ENCODE measurements at places on chromosomes 3 and 15. TPM values are rescaled to one million over a fixed set of nuclear protein-coding genes. Genes with fewer than 3 reads are reported as not detected.

DNA sequence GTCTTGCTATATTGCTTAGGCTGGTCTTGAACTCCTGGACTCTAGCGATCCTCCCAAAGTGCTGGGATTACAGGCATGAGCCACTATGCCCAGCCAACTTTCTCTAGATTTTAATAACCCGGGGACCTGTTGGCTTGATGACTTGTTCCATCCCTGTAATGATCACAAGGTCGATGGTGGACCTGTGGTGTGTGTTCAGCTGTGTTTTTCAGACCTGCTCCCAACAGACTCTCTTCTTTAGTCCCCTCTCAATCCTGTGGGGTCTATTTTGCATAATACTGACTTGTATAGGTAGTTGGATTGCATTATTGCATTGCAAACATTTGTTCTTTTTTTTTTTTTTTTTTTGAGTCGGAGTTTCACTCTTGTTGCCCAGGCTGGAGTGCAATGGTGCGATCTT lies 1.9 kb downstream of the MAP2K1 start:
- no peak for DNase-seq

GRCh38 chr15:84953726-84954125 lies 27.9 kb upstream of the PDE8A start:
- no peak for DNase-seq

MORC1 gene
- not detected for total RNA-seq

DNA sequence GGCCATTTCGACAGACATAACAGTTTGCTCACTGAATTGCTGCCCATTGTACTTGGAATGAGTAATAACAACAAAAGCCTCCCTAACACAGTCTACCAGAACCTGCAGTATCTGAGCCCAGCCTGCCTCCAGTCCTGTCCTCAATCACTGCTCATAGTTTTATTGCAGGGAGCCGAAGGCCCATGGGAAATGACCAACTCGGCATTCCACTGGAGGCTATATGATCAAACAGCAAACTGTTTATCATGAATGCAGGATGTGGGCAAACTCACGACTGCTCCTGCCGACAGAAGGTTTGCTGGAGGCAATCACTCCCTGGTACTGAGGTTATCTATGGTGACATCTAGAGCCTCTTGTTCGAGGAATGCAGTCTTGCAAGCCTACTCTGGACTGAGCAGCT lies 46.3 kb downstream of the LSM3 start:
- peak; percentile 51 for DNase-seq

DNA sequence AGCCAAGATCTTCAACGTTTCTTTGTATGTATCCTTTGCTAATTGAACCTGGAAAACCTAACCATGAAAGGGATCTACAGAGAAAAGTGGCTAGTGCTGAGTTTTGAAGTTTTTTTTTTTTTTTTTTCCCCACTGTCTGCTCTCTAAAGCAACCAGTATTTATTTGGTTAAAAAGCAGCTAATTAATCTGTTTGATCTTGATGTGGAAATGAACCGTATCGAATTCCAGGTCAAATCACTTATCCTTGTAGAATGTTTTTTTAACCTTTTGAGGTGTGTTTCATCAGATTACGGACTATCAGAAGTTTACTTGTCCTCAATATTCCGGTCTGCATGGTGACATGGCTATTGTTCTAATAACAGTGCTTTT lies 117.2 kb downstream of the FNDC3B start:
- DNase-seq = no peak
